ENCODE measurements at places on chromosomes 7 and 10.
A peak's percentile ranks its signal among the peaks of the same experiment; 100 is the strongest.

DNA sequence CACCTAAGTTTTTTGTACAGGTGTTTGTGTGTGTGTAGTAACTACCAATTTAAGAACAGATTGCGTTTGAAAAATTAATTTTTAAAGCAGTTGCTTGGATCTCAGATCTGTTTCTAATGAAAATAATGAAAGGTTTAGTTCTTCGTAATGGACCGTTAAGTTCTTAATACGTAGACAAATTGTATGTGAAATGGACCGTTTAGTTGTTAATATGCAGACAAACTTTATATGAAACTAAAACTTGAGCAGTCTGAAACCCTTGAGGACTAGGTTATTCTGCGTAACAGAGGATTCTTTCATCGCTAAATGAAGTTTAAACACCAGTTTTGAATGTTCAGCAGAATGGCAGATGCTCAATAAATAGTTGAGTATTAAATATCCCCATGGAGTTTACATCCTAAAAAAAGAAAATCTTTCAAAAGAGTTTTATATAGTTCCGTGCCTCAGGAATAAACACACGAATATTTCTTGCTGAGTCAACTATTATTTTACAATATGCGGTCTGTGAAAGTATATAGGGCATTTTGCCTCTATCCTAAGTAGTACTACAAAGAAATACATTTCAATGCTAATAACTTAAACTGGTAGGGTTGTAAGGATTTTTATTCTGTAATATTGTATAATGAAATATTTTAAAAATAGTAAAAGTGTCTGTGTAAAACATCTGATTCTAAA, 1.2 kb downstream of the DBF4 start:
- DNase-seq = peak; percentile 13

DNA sequence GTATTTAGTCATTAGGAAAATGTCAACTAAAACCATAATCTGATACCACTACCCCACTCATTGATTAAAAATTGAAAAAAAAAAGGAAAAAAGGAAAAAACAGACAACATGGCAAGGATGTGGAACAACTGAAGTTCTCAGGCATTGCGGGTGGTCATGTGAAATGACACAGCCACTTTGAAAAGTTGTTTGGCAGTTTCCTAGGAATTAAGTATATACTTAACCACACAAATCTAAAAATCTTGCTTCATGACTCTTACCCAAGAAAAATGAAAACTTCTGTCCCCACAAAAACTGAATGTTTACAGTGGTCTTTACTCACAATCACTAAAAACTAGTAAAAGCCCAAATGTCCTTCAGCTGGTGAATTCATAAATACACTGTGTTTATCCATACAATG, 254.5 kb downstream of the AHR start:
- no peak for DNase-seq

DNA sequence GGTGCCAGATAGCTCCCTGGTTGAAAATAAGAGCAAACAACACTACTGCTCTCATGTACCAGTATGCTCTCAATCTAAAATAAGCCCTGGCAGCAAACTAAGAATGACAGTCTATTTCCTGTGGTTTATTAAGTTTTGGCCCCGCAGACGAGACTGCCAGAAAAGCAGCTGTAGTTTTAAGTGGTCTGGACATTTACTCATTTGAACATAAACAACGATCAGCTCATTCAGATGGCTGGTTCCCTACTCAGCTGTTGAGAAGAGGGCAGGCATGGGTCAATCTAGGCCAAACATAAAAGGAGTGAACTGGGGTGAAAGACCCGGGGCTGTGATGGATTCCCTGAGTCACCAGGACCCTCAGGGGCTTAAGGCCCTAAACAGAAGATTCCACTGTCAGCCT, 4.5 kb downstream of the TRIL start:
- DNase-seq = peak; percentile 34

- no peak for DNase-seq
Observed at GRCh38 chr7:101838837-101839483, 21.5 kb downstream of the CUX1 start.
